Retina (tissue), 1 donor: ENCODE measurements at places on chromosomes 11 and 22.

- DNase-seq = no peak
These were observed 58.2 kb downstream of the SMIM38 start for GRCh38 chr11:69213964-69214363.

- DNase-seq = no peak
These were observed 33.4 kb downstream of the AMBRA1 start for GRCh38 chr11:46560300-46560991.

DNA sequence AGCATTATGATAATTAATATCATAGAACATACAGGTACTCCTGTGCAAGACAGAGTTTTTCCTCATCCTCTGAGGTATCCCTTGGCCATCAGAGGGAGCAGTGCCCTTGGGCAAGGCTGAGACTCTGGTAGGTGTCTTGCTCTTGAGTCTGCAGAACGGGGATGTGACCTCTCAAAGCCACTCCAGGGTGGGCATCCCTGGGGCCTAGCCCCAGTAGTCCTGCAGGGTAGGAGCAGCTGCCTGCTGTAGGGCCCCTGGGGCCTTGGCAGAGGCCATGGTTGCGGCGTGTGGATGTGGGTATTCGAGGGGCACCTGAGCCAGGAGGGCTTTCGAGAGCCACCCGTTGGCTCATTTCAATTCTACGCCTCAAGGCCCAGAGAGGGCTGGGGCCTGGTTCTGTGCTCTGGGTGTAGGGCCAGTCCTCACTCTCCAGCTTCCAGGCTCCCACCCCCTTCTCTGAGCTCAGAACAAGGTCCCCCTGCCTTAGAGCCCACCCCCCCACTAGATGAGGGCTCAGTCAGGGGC lies 7.7 kb upstream of the OMP start:
- no peak for DNase-seq

DNA sequence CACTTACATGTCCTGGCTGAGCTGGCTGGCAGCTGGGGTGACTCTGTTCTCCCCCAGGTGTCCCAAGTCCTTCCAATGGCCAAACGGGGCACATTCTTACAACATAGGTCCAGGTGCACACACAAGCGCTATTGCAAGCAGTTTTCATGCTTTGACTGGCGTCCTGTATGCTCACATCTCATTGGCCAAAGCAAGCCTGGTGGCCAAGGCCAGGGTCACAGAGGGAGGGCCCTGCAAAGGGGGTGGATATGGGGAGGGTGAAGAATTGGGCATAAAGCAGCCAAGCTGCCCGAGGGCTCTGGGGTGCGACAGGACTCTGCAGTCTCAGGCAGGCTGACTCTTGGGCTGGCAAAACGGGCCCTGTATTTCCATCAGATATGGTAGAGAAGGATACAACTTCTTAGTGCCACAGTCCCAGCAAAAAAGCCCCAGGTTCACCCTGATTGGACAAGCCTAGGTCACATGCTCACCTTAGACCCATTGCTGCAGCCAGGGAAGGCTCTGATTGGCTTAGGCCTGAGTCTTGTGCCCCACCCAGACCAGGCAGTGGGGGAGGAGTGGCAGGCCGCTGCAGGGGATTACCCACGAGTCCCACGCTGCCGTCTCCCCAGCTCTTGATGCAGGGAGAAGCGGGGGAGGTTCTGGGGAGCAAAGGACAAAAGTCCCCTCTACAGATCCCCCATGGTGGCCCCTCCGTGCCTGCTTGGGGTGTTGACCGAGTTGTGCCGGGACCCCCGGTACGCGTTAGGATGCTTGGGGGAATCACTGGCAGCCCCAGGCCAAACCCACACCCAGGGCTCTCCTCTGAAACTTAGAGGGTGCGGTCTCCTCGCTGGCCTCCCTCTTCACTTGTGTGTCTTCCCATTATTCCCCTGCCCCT lies 110.8 kb downstream of the ARHGAP8 start:
- no peak for DNase-seq

- no peak for DNase-seq
These were observed 4.7 kb downstream of the BET1L start for GRCh38 chr11:202490-202889.

DNA sequence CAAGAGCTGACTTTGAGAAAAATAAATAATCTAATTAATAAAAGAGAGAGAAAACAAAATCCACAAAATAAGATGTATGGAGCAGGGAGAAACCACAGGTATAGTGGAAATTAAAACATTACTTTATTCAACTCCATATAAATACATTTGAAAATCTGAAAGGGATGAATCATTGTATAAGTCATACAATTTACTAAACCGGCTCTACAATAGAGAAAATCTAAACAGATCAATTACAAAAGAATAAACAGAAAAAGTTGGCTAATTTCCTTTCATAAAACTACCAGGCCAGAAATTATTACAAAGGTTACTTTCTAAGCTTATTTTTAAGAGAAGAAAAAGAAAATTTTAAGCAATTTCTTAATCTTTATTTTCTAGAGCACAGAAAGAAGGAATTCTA lies 51.3 kb upstream of the DRD2 start:
- no peak for DNase-seq

- no peak for DNase-seq
These were observed at the start of gene PTPRCAP for GRCh38 chr11:67437082-67437808. TSS of gene PTPRCAP (minus strand) at chr11:67437682. CDS start at chr11:67437619, 63 bp downstream.

- DNase-seq = peak; percentile 58
These were observed 50.9 kb upstream of the YWHAH start for GRCh38 chr22:31893460-31893859.

DNA sequence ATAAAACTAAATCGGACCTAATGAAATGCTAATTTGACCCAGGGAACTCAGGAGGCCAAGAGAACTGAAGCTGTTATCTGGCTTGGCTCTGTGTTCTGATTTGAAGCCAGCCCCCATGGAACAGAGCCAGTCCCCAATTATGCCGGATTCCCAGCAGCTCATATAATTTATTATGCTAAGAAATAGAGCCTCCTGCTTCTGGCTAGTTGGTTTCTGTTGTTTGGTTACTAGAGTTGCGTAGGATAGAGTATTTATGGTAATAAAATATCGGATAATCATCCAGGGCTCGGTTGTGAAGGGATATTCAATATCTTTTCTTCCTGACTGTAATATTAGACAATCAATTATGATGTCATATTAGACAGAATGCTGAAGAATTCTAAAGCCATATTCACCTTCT lies 120.4 kb upstream of the TTC12 start:
- no peak for DNase-seq

- peak; percentile 40 for DNase-seq
These were observed 12.1 kb downstream of the CECR2 start for GRCh38 chr22:17381192-17381913.

GRCh38 chr11:107043242-107044006 lies 25.1 kb upstream of the GUCY1A2 start:
- no peak for DNase-seq
